ENCODE measurements at places on chromosomes 3 and 15. TPM values are rescaled to one million over a fixed set of nuclear protein-coding genes. Genes with fewer than 3 reads are reported as not detected.

Gene ANKUB1
- not detected for total RNA-seq

Gene SAMD7
- total RNA-seq: not detected

Gene SEMA3F
- total RNA-seq: not detected

Gene QARS1
- 294 TPM for total RNA-seq

Gene ARHGEF26
- 0.08 TPM for total RNA-seq

Gene IGDCC3
- not detected for total RNA-seq

Gene DAZL
- total RNA-seq: not detected

Gene UMPS
- total RNA-seq: 38.8 TPM

Gene JMJD7
- total RNA-seq: 19.5 TPM

Gene PIGBOS1
- 8.9 TPM for total RNA-seq

Gene NFKBIZ
- total RNA-seq: 45.3 TPM

Gene TM4SF4
- not detected for total RNA-seq

Gene APBA2
- 29.5 TPM for total RNA-seq

Gene ATP10A
- total RNA-seq: 58.9 TPM

Gene SLC22A14
- total RNA-seq: not detected

Gene MORC1
- total RNA-seq: not detected

Gene SNX4
- total RNA-seq: 38.6 TPM

Data from activated CD8-positive, alpha-beta T cell treated with anti-CD3 and anti-CD28 coated beads, Interleukin-2, amount 10 ng/mL, durations not matched to agents 7 days and 5 days (primary cell).